ENCODE measurements at places on chromosomes 2 and 18.

- no peak for DNase-seq
These were observed 268.9 kb downstream of the PLCL1 start for GRCh38 chr2:198073253-198073652.

GRCh38 chr18:22307528-22307927 is 110.2 kb downstream of the CTAGE1 start:
- DNase-seq, result peak; percentile 57

- no peak for DNase-seq
These were observed 87.0 kb upstream of the TMEM200C start for GRCh38 chr18:5982332-5982731.

GRCh38 chr18:45464619-45465018 is 150.7 kb upstream of the SLC14A2 start:
- DNase-seq, result no peak

DNA sequence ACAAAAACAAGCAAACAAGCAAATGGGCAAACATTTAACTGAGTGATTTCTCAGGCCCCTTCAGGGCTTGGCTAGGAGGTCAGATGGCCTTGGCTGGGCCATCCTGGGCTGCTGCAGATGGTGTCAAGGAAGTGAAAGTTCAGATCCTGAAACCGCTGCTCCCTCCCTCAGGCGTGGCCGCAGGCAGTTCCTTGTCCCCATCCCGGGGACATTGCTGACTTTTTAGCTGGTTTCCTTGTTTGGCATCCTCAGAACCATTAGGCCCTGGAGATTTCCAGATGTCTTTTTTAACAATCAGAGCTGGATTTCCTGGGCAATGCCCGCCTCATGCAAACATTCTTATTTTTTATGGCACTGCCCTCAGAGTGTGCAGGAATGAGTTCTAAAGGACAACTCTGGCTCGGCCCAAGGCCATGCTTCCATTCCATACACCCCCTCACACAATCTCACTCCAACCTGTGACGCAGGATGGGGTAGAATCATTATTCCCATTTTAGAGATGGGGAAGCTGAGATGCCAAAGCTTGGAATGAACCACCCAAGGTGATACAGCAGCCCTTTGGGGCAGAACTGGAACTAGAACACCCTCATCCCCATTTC is 86.1 kb upstream of the ZCCHC2 start:
- DNase-seq, result no peak

GRCh38 chr18:74689251-74689650 is 91.6 kb downstream of the ZNF407 start:
- no peak for DNase-seq

DNA sequence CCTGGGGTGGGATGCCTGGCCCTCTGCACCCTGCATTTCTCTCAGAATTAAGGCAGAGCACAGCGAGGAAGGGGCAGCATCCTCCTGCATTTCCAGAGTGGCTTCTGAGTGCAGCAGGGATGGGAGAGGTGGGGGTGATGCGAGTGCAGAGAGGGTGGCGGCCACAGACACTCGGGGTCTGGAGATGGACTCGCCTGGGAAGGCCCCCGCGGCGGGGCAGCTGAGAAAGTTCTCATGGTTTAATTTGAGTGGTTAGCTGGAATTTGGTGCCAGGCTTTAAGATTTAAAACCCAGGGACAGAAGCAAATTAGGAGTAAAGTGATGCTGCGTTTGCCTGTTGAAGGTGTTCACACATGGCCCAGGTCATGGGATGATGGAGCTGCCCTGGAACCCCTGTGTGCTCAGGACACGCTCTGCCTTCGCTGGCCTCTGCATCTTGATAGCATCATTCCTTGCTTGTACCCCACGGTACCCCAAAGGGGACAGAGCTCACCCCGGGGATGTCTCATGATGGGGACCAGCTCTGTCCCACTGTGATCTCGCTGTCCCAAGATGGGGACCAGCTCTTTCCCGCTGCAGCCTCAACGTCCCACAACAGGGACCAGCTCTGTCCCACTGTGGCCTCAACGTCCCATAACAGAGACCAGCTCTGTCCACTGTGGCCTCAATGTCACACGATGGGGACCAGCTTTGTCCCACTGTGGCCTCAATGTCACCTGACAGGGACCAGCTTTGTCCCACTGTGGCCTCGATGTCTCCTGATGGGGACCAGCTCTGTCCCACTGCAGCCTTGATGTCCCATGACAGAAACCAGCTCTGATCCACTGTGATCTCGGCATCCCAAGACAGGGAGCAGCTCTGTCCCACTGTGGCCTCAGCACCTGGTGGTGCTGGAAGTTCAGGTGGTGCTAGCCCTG is 27.5 kb downstream of the TMEM18 start:
- no peak for DNase-seq

DNA sequence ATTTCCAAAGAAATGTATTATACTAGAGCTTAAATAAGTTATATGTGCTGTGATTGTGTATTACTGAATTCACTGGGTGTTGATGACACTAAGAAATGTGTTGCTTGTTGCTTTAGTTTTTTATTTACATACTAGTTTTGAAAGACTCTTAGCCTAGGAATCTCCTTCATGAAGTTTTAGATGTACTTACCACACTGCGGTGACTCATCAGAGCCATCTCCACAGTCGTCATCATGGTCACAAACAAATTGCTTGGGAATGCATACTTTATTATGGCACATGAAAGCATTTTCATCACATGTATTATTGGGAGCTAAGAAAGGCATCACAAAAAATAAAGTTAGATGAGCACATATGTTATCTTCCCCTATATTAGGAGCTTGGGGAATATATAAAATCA is 1624.2 kb downstream of the LRP1B start:
- no peak for DNase-seq

GRCh38 chr2:955829-956731 is 5.4 kb downstream of the SNTG2 start:
- DNase-seq, result no peak

- DNase-seq, result no peak
These were observed 282.2 kb downstream of the CDH2 start for GRCh38 chr18:27894746-27895145.

DNA sequence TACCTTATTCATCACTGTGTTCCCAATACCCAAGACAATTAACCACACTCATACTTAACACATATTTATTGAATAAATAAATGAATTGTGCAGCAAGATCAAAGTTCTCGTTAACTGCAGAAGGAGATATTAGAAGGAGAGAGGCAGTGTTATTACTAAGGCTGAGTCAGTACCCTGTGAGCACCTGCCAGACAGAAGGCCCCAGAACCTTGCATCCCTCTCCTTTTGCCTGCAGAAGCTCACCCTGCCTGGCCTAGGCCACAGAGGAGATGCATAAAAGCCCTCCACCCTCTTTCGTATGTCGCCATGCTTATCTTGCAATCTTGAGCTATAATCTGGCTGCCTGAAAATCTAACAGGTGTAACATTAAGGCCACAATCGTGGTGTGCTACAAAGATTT is 20.5 kb upstream of the RNF149 start:
- DNase-seq, result no peak

DNA sequence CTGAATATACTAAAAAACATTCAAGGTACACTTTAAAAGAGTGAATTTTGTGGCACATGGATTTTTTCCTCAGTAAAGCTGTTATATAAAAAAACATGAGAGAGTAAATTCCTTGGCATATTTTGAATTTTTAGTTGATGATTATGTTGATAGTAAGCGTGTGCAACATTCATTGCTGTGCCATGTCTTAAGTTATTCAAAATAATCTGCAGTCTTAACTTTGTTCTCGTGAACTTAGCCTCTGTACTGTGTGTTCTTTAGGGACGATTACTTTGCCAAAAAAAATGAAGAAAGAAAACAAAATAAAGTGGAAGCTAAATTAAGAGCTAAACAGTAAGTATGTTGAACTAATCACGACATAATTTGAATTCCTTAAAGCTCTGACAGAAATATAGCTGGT is 9.6 kb downstream of the SSB start:
- DNase-seq, result no peak

- no peak for DNase-seq
These were observed 82.1 kb upstream of the TANK start for GRCh38 chr2:161078211-161078539.

DNA sequence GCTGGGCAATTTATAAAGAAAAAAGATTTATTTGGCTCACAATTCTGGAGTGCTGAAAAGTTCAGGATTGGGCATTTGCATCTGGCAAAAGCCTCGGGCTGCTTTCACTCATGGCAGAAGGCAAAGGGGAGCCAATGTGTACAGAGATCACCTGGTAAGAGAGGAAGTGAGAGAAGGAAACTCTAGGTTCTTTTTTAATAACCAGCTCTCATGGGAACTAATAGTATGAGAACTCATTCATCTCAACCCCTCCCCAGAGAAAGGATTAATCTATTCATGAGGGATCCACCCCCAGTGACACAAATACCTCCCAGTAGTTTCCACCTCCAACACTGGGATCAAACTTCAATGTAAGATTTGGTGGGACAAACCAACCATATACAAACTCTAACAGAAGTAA is 129.0 kb downstream of the EVA1A start:
- peak; percentile 97 for DNase-seq

DNA sequence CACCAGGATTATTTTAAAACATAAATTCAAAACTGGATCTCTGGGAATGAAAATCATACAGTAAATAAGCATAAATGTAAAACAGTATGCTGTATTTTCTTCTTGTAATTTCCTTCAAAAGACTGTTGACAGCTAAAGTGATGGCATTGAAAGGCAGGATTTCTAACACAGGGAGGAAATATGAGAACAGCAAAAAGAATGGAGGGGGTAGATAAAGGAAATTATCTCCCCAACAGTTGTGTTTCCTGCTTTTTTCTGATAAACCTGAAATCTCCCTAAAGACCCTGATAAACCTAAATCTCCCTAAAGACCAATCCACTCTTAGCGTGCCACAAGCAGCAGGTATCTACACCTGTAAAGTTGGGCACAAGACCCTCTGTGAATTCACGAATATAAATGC is 50.8 kb downstream of the PIAS2 start:
- no peak for DNase-seq

DNA sequence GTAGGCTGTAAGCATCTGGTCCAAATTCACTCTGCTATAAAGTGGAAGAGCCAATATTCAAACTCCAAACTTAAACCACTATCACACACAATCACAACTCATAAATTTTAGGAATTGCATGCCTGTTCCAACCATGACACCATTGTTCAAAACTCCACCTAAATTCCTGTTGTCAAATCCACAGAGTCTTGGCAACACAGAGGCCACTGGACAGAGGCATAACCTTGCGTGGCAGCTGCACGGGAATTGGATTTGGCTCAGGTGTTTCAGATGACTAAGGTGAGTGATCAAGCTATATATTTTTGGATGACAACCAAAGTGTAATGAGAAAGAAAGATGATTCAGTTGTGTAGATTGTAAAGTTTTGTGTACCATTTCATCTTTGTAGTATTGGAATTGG is 422.7 kb upstream of the TNP1 start:
- DNase-seq, result no peak

GRCh38 chr2:229080172-229080571 is 190.9 kb downstream of the PID1 start:
- no peak for DNase-seq

DNA sequence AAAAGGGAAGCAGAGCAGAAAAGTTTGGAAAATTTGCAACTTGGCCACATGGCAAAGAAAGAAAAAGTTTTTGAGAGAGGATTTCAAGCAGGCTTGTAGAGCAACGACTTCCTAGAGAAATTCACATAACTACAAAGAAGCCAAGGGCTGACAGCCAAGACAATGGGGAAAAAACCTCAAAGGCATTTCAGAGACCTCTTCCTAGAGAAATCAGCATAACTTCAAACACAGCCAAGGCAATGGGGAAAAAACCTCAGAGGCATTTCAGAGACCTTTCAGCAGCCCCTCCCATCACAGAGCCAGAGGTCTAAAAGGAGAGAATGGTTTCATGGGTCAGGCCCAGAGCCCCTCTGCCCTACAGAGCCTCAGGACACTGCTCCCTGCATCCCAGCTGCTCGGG is 7.2 kb downstream of the ADI1 start:
- DNase-seq, result no peak

DNA sequence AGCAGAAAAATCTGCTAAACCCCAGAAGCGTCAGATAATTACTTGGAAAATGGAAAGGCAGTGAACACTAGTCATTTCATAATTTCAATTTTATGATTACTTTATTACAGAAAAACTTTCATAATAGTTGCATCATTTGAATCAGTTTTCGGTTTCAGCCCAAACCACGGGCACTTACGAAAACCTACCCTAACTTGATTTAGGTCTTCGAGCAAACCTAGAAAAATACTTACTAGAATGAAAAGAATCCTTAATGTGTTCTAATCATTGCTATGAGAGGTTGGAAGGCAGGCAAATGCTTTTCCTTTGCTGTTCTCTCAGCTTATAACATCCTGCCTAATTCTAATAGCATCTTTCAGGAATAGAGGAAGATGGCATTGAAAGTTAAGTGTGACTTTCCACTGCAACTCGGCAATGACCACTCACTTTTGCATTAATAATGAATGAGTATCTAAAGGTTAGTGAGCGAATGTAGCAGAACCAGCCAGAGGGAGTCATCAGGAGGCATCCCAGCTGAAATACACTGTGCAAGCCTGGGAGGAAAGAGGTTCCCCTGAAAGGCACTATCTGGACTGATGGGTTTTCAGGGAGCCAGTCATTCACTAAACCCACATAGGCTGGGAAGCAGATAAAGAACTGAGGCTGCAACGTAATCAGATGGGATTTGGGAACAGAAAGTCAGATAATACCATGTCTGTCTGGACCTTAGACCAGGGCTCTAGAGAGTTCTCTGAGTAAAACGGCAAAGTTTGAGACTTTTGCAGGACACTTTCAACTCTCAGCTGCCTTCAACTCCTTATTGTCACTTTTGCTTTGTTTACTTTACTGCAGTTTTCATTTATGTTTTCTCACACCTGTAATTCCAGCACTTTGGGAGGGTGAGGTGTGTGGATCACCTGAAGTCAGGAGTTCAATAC is 520.8 kb downstream of the RNF144A start:
- DNase-seq, result no peak

All from Karpas-422 (cell line).